Activated T-cell treated with anti-CD3 and anti-CD28 coated beads, Interleukin-2, amount 50 U/mL, for 24 hours (primary cell): ENCODE measurements at places on chromosomes 6 and 20.

- no peak for DNase-seq
- no peak overlapping the region for H3K4me3 ChIP-seq
- no peak overlapping the region for H3K27ac ChIP-seq
- H3K36me3 ChIP-seq: no peaks in the 10 kb centered on the region
- H3K27me3 ChIP-seq: peaks cover 67% of the 10 kb centered on the region
These were observed 5.9 kb downstream of the TUBB2B start for GRCh38 chr6:3221578-3221977.

DNA sequence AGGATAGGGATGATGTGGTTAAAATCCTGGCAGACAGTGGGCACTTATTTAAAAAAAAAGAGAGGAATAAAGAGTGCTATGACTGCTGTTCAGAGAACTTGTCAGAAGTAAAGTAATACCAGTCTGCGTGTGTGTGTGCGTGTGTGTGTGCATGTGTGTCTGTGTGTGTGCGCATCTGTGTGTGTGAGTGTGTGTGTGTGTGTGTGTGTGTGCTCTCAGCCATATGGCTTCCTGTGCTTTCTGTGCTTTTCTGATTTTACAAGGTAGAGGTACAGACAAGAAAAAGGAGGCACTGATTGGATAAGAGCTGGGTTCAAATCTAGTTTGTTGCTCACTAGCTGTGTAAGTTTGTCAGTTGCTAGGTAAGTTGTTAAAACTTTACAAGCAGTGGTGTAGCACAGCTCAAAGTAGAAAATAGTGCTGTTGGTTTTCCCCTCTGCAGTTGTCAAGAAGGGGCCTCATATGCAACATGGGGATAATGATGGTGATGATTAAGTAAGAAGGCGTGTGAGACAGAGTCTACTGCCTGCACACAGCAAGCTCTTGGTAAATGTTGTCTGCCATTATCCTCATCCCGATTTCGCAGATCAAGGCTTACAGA, 155.3 kb upstream of the ZNF217 start:
- no peaks in the 10 kb centered on the region for H3K27me3 ChIP-seq
- H3K4me1 ChIP-seq: peaks cover 55% of the 10 kb centered on the region
- no peak overlapping the region for H3K4me3 ChIP-seq
- H3K36me3 ChIP-seq: no peaks in the 10 kb centered on the region
- H3K27ac ChIP-seq: peak overlapping the region; percentile 70

GRCh38 chr20:43824309-43825050, 90.2 kb upstream of the TOX2 start:
- H3K27ac ChIP-seq: no peak overlapping the region
- H3K4me1 ChIP-seq: peaks cover 10% of the 10 kb centered on the region
- no peak for DNase-seq
- no peak overlapping the region for H3K4me3 ChIP-seq
- peaks cover 22% of the 10 kb centered on the region for H3K27me3 ChIP-seq

DNA sequence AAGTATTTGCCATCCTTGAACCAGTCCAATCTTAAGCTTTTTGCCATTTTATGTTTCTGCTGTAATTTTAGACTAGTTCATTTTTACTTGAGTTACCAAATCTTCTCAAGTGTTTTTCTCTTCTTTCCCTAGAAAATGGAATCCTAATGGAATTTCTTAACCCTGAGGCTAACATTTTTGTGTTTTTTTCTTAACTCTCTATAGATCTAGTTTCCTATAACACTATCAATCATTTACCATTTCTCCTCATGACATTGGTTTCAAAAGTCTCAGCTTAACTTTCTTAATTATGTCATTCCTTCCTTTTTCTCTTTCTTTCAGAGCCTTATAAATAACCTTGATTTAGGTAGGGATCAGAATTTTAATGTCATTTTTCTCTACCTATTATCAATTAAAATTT, 54.8 kb downstream of the SENP6 start:
- peaks cover 88% of the 10 kb centered on the region for H3K36me3 ChIP-seq
- no peak overlapping the region for H3K4me3 ChIP-seq
- H3K27ac ChIP-seq: peak overlapping the region; percentile 20
- peaks cover 2% of the 10 kb centered on the region for H3K4me1 ChIP-seq
- H3K27me3 ChIP-seq: no peaks in the 10 kb centered on the region

DNA sequence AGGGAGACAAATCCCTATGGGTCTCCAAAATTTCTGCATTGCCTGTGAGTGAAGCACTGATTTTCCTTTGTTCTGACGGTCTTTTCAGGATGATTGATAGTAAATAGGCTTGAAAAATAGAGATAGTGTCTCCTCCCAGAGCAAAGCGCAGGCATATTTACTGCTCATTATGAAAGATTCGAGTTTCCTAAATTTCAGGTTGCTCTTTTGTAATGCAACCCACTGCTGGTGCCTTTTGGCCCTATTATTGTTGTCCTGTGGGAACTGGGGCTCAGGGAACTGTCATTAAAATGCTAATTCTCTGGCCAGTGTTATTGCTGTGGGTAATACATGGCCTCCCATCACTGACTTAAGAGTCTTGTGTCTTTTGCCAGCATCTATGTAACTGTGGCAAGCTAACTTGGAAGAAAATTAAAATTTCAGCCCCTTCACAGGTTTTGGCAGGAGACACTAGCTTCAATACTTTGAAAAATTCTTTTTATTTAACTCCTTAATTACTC, 754.1 kb upstream of the MAP3K7 start:
- no peaks in the 10 kb centered on the region for H3K36me3 ChIP-seq
- no peaks in the 10 kb centered on the region for H3K27me3 ChIP-seq
- no peak for DNase-seq
- no peak overlapping the region for H3K27ac ChIP-seq
- H3K4me3 ChIP-seq: no peak overlapping the region

GRCh38 chr6:42783876-42784642, 2.2 kb downstream of the BICRAL start:
- no peak overlapping the region for H3K27ac ChIP-seq
- no peak overlapping the region for H3K4me3 ChIP-seq
- peaks cover 33% of the 10 kb centered on the region for H3K36me3 ChIP-seq
- H3K27me3 ChIP-seq: no peaks in the 10 kb centered on the region
- no peak for DNase-seq

DNA sequence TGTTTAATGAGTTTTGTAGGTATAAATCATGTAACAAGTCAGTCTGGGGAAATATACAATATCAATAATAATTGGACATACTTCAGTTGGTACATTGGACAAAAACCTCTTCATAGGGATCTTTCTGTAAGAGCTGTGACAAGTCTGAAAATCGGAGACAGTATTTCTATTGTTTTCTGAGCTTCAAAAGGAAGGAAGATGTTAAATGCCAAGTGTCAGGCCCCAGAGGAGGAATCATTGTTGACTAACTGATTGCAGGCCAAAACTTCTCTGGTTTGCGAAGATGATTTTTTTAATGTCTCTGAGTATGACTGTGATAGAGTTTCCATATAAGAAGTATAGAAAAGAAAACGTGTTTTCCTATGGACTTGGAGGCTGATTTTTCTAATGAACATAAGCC, 316.4 kb downstream of the RNF144B start:
- H3K4me3 ChIP-seq: no peak overlapping the region
- no peak overlapping the region for H3K27ac ChIP-seq
- DNase-seq: no peak

- H3K27me3 ChIP-seq: no peaks in the 10 kb centered on the region
- H3K36me3 ChIP-seq: peaks cover 25% of the 10 kb centered on the region
- DNase-seq: no peak
- H3K4me1 ChIP-seq: peaks cover 12% of the 10 kb centered on the region
These were observed 20.6 kb upstream of the CHMP4B start for GRCh38 chr20:33790566-33790965.

- H3K27me3 ChIP-seq: peaks cover 6% of the 10 kb centered on the region
- H3K4me3 ChIP-seq: no peak overlapping the region
- H3K4me1 ChIP-seq: no peaks in the 10 kb centered on the region
- no peaks in the 10 kb centered on the region for H3K36me3 ChIP-seq
These were observed 72.5 kb downstream of the CD40 start for GRCh38 chr20:46190478-46191167.

DNA sequence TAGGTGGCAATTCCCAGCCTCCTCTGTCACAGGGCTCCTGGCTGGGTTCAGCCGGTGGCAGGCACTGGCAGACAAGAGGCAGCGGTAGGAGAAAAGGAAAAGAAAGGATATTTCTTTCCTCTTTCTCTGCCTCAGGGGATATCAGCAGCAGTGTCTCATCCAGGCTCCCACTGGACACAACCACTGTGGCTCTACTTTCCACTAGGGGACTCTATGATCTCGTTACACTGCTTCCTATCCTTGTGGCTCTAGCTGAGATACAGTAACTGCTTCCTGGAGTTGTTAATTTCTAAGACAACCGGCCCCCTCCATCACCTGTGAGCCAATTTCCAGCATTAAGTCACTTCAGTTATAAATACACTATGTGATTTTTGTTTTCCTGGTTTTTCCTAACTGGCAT, 102.0 kb upstream of the LRFN2 start:
- H3K36me3 ChIP-seq: no peaks in the 10 kb centered on the region
- no peak for DNase-seq
- peaks cover 22% of the 10 kb centered on the region for H3K27me3 ChIP-seq
- H3K4me3 ChIP-seq: no peak overlapping the region
- H3K27ac ChIP-seq: no peak overlapping the region

- peak overlapping the region; percentile 27 for H3K4me3 ChIP-seq
- no peak for DNase-seq
These were observed 3.2 kb downstream of the TNFRSF6B start for GRCh38 chr20:63699466-63700198.

GRCh38 chr6:16352258-16352635, 113.9 kb downstream of the GMPR start:
- peaks cover 8% of the 10 kb centered on the region for H3K4me1 ChIP-seq
- no peak overlapping the region for H3K27ac ChIP-seq
- H3K36me3 ChIP-seq: peaks cover 3% of the 10 kb centered on the region

DNA sequence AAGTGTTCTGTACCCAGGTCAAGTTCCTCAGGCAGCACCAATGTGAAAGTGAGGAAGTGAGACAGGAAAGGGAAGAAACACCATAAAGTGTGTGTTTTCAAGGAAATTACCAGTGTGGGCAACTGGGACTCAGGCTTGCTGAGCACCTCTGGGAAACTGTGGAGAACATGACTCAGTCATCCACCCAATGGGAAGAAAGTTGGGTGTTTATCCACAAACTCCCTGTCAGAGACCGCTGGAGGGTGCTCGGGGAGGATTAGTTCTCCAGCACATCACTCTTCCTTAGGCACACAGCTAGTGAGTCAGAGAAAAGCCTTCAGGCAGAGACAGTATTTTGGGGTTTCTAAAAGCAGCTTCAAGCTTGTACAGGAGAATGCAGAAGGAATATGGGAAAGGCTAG, 93.6 kb downstream of the PCSK2 start:
- no peak overlapping the region for H3K4me3 ChIP-seq
- DNase-seq: no peak
- H3K36me3 ChIP-seq: no peaks in the 10 kb centered on the region
- peaks cover 19% of the 10 kb centered on the region for H3K27me3 ChIP-seq

DNA sequence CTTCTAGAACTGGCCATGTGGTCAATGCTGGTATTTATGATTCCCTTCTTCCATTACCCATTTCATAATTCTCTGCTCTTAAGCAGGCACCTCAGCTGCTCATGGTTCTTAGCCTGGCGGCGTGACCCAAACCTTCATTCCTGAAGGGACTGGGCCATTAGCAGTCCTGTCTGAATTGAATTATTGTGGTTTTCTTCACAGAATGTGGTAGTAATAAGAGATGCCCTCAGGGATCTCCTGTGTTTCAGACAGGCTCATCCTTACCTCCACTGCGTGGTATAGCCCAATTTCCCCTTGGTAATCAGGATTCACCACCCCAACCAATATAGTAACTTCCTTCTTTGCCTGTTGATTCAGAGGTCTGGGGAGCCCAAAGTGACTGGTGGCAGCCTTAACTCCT, 37.6 kb downstream of the PKIB start:
- no peaks in the 10 kb centered on the region for H3K27me3 ChIP-seq
- H3K27ac ChIP-seq: no peak overlapping the region

DNA sequence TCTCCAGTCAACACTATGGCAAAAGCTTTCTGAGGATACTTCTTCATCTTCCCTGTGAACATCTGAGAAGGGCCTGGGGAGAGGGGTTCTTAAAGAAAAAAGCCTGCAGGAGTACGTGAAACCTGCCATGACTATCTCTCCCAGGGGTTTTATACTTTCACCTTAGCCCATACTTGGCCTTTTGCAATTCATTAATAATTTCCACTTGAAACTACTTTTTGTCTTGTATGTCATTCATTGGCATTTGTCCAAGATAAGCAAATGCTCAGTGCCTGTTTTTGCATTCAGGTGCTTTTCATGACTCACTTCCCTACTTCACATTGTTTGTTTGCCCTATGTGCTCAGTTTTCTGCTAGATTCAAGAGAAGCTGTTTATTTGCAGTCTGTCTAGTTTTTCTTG, 580.3 kb upstream of the GJE1 start:
- no peak overlapping the region for H3K27ac ChIP-seq
- peaks cover 9% of the 10 kb centered on the region for H3K4me1 ChIP-seq
- no peaks in the 10 kb centered on the region for H3K36me3 ChIP-seq
- H3K27me3 ChIP-seq: no peaks in the 10 kb centered on the region

DNA sequence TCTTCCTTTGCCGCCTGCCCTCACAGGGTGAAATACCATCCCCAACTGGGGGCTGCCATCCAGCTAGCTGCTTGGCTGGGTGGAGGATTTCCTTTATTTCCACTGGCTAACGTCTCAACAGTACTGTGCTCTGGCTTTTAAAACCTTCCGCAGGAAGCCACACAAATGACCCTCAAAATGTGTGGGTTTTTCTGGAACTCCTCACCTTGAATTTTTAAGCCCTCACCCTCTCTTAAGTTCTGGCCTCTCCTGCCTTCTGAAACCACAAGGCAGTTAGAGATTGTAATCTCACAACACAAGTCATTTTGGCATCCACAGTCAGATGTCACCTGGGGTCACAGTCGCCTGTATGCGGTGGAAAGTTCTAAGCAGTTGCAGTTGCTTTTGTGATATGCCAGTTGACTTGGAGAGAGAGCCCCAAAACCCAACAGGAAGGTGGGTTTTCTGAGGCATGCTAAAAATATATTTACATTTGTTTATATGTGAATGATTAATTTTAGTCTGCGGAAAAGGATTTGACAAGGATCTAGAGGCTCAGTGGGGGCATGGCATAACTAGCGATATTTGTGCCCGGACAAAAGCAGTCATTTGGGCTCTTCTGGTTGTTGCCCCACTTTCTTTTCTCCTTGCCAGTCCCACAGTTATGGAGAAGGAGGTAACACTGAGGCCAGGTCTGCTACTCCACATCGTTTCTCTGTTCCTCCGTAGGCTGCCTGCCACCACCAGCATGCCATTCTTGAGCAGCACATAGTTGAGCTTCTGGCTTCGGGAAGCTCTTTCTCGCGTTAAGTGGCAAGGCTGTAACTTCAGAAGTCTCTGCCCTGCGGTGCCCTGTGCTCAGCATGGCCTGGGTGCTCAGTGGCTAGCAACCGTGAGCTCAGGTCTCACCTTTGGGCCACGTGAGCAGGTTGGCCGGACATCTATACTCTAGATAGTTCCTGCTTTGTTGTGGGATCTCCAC, 335.3 kb downstream of the CD83 start:
- DNase-seq: peak; percentile 56
- H3K27ac ChIP-seq: peak overlapping the region; percentile 87
- no peaks in the 10 kb centered on the region for H3K27me3 ChIP-seq
- peak overlapping the region; percentile 48 for H3K4me3 ChIP-seq
- no peaks in the 10 kb centered on the region for H3K36me3 ChIP-seq
